NT2/D1 (cell line): ENCODE measurements at places on chromosomes 3 and 15.

GRCh38 chr3:37491776-37492175 lies 317.4 kb upstream of the LRRFIP2 start:
- no peak for DNase-seq

DNA sequence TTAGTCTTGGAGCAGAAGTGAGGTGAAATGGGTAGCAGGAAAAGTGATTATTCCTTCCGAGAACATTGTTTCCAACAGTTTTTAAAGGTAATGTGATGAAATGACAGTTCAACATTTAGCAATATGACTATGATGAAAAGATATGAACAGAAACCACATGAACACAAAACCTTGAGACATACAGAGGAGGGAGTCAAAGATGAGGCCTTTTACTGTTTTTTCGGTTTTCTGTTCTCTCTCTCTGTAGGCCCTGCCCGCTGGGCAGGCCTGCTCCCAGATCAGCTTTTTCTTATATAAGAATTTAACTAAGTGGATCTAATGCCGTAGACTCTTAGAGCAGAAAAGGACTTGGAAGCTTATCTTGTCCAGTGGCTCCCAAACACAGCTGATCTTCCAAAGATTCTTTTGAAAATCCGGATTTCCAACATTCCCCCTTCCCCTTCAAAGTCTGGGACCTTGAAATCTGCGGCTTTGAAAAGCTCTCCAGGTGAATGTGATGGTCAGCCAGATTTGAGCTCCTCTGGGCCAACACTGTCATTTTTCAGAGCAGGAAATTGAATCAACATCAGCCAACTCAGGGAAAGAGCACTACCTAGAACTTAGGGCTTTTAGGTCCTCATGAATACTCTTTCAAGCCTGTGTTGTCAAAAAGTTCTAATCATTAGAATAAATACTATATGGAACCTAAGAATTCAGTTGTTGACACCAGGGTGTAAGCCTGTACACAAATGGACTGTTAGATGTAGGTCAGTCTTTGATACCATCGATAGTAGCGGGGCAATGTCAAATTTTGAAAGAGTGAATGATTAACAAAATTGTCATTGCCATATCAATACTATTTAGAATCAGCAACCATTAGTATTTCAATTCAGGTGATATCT lies 372.7 kb downstream of the SHQ1 start:
- DNase-seq = no peak

GRCh38 chr3:70914862-70915261 lies 602.4 kb upstream of the MDFIC2 start:
- no peak for DNase-seq

- DNase-seq = no peak
Observed at GRCh38 chr15:81776976-81777375, 268.8 kb downstream of the MEX3B start.

- DNase-seq = no peak
Observed at GRCh38 chr15:39159833-39160232, 421.0 kb upstream of the THBS1 start.

DNA sequence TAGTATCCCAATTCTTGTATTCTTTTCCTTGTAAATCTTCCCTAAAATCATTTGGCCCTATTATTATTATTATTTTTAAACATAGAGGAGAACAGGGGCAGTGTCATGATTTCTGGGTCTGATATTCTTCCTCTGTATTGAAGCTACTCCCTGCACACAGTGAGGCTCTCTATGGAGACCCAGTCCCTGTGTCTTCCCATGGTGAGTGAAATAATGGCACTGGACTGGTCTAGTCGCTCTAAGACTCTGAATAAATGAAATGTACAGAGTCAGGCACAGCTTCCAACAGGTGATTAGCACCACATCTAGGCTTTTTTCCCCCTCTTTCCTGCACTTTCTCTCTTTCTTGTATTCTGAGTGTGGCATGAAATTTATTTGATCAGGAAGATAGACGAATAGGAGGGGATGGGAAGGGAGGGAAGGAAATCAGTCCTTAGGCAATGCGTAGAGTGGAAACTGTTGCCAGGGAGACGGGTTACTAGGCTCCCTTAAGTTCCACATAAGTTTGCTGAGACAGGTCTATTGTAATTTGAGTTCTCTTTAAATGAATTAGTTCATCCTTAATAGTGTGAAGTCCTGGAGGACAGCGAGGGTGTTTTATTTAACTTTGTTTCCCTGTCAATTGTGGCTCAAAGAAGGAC lies 49.0 kb upstream of the NDN start:
- DNase-seq = no peak

DNA sequence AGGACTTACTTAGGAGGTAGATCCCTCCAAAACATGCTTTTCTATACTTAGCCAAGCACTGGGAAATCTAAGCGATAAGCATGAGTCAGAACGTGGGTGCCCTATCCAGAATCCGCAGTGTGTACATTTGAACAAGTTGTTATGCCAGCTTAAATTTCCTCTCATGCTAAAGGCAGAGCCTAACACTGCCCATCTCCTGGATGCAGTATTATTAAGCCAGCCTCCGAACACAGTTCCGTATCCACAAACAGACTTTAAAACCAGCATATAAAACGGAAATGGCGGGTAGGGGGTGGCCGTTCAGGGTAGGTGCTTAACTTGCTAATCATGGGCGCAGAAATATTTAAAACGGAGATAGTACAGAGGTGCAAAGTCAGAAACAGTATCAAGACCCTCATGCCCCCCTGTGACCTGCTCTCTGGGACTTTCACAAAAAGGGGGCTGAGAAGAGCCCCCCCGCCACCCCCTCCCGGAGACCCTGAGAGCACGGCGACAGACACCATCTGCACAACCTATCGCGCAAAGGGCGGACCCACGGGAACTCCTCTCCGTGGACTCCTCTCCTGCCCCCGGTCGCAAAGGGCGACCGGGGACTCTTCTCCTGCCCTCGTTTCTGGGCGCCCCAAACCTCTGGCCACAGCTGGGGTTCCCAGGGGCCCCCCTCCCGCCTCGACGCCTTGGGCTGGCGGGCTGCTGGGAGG lies 889 bp upstream of the LRRIQ4 start:
- no peak for DNase-seq

GRCh38 chr3:155233213-155233612 lies 60.3 kb downstream of the STRIT1 start:
- DNase-seq = no peak

DNA sequence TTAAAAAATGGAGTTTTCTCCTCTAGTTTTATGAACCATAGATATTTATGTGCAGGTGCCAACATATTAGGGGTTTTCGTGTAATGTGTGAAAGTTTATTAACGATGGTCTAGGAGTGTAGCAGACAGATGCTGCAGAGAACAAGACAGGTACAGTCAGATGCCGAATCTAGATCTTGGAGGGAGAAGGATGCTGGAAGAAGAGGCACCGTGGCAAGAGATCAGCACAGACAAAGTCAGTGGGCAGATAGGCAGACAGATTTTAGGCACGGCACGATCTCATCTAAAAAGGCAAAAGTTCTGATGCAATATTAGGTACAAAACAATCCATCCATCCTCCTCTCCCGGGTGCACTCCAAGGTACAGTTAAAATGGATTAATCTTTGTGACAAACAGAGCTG lies 161.6 kb downstream of the TIGIT start:
- DNase-seq = no peak

DNA sequence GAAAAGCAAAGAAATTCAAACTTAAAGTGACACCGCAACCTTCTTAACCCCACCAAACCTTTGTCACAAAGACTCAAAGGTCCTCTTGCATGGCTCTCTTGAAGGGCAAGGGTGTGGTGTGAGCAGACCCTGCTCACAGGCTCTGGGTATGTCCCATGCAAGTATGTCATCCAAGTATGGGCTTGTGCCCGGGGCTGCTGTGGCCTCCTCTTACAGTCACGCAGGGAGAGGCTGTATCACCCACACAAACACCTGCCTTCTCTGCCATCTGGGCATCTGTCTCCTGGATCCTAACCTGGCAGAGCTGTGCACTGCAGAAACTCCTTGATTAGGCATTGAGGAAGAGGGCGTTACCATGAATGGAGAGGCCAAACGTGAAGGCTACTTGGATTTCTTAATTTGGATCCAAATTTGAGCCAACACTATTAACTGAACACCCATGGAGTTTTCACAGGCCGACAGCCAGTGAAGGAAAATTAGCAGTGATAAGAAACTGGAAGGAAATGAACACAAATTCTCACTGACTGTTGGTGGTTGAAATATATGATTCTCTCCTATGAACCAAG lies 146.6 kb downstream of the DUT start:
- DNase-seq = no peak

GRCh38 chr3:78041486-78041885 lies 1001.6 kb downstream of the ROBO2 start:
- no peak for DNase-seq

DNA sequence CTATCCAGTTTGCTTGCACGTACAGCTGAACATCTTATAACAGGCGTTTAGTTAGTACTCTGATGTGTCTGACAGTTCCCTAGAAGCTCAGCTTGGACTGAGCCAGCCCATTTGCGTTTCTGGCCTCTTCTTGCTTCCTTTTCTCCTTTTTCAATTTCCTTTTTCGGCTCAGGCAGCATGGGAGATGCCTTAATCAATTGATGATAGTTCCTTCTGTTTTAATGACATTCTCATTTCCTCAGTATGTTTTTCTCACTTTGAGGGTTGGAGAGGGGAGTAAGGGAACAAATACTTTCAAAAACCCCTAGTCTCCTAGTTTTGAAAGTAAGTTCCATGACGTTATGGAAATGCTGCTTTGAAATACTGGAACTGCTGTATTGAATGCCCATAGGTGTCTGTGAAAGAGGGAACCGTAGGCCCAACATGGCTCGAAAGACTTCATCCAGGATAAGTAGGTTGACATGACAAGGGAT lies 18.9 kb downstream of the IL1RAP start:
- DNase-seq = no peak

DNA sequence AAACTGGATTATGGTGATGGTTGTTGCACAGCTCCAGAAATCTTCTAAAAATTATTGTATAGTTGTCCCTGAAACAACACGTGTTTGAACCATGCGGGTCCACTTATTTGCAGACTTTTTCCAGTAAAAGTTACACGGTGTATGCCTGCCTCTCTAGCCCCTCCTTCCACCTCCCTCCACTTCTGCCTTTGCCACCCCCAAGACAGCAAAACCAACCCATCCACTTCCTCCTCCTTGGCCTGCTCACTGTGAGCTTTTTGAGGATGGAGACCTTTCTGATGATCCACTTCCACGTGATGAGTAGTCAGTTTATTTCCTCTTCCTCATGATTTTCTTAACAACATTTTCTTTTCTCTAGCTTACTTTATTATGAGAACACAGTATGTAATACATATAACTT lies 5.4 kb downstream of the CYFIP1 start:
- DNase-seq = no peak

DNA sequence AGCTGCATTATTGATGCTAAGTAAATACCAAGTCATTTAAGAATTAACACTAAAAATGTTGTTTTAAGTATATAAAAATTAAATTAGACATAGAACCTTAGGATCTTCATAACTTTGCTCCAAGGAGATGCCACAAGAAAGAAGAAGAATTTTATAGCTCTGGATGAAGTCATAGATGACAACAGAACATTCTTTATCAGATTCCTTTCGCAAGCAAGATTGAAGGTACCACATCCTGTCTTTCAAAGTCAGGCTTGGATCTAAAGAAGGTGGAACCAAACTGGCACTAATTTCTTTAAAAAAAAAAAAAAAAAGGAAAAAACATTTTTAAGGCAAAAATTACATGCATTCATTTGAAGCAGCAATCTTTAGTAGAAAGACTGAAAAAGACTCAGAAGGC lies 62.5 kb downstream of the POLQ start:
- no peak for DNase-seq

DNA sequence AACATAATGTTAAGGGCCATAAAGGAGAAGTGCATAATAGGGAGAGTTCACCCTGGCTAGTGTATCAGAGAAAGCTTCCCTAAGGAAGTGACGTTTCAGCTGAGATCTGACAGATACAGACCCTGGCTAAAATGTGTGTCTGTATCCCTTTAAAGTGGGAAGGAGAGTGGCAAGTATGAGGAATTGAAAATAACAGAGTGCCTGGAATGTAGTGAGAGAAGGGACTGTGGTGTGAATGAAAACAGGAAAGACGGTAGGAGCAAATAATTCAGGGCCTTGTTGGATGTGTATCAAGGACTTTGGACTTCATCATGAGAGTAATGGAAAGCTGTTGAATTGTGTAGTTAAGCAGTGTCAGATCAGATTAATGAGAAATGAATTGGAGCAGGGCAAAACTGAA lies 30.5 kb downstream of the NEO1 start:
- no peak for DNase-seq

- no peak for DNase-seq
Observed at GRCh38 chr3:58218904-58219303, 8.1 kb upstream of the DNASE1L3 start.

DNA sequence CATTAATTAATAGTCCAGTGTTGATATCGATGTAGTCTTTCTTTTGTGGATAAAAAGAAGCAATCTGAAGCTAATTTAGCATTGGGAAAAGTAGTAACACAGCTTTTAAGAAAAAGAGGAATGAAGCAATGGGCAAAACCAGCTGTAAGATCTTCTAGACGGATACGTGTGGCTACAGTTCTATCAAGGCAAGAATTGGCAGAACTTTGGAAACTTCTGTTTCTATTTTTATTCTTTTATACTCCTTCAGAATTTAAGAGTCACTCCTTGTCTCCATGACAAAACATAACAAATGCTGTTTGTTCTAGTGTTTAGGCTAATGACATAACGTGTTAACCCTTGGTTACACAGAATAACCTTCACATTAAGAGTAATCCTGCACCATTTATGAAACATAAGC lies 289.2 kb downstream of the ROBO2 start:
- no peak for DNase-seq

DNA sequence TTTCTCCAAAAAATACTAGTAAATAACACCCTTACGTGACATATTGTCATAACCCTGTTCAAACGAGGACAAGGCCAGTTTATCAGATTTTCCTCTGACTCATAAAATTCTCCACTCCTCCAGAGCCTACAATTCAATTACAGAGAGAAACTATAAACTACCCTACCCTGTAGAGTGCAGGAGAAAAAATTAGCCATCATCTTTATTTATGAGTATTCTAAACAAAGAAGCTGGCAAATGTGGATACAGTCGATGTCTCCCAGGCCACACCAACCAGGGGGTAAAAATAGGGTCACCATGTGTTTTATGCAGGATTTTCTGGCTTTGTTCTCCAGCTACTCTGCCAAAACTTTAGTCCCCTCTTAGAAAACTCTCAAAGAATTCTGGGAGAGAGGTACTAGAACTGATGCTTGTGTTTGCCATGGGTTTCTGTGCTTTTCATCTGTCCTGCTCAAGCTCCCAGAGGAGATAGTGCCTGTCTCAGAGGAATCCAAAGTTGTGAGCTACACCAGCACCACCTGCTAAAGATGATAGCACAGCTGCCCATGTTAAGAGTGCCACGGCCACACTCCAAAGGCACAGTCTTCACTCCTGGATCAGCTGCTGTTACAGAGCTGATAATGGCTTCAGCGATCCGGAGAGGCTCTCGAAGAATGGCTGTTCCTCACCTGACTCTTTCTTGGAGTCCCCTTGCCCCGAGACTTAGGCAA lies 150.2 kb downstream of the IMPG2 start:
- DNase-seq = no peak

- no peak for DNase-seq
Observed at GRCh38 chr15:66824424-66824823, 122.4 kb downstream of the SMAD6 start.

GRCh38 chr3:152834191-152834775 lies 648 bp upstream of the P2RY1 start:
- DNase-seq = no peak

GRCh38 chr15:61921093-61921492 lies 139.2 kb downstream of the VPS13C start:
- no peak for DNase-seq
